ENCODE measurements at places on chromosomes 4 and X. TPM values are rescaled to one million over a fixed set of nuclear protein-coding genes. Genes with fewer than 3 reads are reported as not detected.

The QRFPR gene
- total RNA-seq, result 1.4 TPM

The IL13RA2 gene
- total RNA-seq, result 0.56 TPM

The RIPPLY1 gene
- not detected for total RNA-seq

The DUSP9 gene
- total RNA-seq, result 0.48 TPM

The AMOT gene
- total RNA-seq, result 9.3 TPM

The IRF2 gene
- 16.9 TPM for total RNA-seq

The SLC16A2 gene
- total RNA-seq, result 15.8 TPM

The CXXC4 gene
- total RNA-seq, result 0.63 TPM

The SLC6A8 gene
- total RNA-seq, result 13.5 TPM
